CD4-positive, alpha-beta T cell treated with Interferon gamma for 1 hour (primary cell): ENCODE measurements at places on chromosomes 7 and 10.

DNA sequence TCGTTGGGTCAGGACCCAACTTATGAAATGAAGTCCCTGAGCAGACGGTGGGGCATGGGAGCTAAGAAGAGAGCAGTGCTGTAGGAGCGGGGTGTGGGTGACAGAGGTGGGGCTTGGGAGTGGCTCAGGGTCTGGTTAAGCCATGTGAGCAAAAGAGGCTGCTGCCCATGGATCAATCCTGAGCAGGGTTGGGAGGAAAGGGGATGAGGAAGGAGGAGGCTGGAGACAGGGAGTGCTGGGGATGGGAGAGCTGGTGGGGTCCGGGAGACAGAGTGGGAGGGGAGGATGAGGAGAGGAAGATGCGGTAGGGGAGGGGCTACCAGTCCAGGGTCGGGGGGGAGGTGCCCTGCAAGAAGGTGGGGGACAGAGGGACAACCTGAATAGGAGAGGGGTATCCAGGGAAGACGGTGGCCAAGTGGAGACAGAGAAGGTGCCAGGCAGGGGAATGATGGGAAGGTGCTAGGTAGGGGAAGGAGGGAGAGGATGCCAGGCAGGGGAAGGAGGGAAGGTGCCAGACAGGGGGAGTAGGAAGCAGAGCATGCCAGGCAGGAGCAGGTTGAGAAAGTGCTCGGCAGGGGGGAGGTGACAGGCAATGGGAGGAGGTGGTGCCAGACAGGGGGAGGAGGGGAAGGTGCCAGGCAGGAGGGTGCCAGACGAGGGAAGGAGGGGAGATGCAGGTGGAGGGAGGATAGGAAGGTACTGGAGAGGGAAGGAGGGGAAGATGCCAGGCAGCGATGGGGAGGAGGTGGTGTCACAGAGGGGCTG is 27.5 kb upstream of the SMARCD3 start:
- DNase-seq = no peak

- no peak for DNase-seq
These were observed 2.2 kb downstream of the DNAJC30 start for GRCh38 chr7:73681031-73681430.

DNA sequence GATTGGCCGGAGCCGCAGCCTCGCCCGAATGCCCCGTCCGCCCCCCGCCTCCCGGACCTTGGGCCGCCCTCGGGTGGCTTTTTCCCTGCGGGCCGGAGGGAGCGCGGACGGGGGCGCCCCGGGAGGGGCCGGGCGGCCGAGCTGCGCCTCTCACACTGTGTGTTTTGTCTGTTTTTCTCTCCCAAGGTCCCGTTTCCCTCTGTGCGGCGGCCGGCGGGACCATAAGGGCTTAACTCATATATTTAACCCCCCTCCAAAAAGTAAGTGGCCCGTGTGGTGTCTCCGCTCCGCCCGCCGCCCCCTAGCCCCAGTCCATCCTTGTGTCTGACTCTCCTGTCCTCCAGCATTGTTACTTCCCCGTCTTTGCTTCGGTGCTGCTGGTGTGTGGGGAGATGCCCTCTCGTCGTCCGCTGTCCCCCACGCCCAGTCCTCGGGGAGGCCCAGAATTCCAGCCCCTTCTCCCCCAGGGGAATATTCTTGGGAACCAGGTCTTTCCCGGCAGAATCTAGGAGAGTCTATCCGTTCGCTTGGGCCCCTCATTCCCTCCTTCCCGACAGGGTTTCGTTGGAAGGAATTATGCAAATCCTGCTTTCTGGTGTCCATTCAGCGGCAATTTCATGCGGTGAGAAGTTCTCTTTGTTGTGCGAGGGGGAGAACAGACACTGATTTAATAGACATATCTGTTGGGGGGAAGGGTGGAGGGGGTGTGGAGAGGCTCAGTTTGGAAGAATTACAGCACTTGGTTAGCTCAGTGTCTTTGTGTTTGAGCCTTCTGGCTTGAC is 1.3 kb downstream of the LCOR start:
- DNase-seq = no peak

- DNase-seq = peak; percentile 23
These were observed 179.3 kb downstream of the PFKFB3 start for GRCh38 chr10:6382081-6382480.

DNA sequence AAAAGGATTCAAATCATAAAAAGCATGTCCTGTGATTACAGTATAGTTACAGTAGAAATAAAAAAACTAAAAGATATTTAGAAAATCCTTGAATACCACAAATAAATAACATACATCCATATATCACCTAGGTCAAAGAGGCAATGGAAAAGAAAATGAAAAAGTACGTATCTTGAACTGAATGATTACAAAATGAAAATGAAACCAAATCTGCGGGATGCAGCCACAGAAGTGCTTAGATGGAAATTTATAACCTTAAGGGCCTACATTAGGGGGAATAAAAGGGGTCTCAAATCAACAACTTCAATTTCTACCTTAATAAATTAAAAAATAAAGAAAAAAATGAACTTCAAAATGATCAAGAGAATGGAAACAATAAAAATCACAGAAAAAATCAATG is 879.0 kb upstream of the CELF2 start:
- DNase-seq = no peak
